Psoas muscle (tissue), 8 donors: ENCODE measurements at places on chromosomes 2 and 18. TPM values are rescaled to one million over a fixed set of nuclear protein-coding genes. Genes with fewer than 3 reads are reported as not detected.

DNA sequence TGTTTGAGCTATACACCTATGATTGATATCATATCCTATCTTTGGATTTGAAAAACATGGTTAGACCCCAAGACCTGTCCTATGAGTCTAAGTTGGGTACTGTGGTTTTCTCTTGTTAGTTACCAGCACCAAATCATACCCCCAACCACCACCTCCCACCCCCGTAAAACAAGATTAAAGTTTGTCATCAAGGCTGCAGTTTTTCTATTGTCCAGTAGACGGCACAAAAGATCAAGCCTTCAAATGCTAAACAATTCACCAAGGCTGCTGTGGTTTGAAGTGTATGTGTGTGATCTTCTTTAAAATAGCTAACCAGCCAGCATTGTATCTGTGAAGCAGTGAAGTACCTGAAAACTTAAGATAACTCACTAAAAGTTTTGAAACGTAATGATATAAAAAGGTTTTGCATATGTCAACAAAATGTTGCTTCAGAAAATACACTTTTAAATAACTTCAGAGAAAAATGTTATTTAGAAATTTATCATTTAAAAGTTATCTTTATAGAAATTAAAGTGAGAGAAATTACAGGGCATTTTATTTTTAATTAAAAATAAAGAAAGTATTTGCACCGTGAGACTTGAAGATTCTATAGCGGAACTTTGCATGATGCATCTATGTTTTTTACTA lies 5.8 kb upstream of the MEIS1 start:
- no peak for DNase-seq

DNA sequence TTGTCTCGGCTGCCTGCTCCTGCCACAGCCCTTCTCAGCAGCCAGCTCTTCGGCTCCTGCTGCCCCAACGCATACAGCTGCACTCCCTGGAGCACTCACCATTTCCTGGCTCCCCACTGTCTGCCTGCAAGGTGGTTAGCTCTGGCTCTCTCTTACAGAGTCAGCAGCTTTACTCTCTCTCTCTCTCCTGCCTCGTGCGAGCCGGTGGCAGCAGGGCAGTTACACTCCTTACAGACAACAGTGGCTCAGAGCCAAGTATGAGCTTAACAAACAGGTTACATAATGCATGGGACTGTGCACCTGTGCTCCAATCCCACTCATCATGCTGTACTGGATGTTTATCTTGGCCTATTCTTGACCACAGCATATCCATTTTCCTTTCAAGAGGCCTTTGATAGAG lies 47.4 kb upstream of the DNAJC10 start:
- no peak for DNase-seq

DNA sequence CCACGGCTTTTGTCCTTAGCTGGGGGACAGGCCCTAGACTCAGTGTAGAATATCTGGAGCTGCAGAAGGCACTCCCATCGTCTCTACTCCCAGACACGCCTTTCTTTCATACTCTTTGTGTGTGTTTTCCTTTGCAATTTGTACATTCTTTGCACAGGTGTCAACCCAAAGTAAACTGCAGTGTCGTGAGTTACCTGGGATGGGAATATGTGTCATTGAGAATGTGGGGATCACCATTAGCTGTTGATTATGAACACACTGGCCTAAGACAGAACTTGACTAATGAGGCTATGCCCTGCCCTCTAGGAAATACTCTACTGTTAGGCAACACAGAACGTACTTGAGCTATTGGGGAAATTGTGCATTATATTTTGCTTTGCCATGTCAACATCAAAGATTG lies 233.3 kb downstream of the SETBP1 start:
- no peak for DNase-seq

DNA sequence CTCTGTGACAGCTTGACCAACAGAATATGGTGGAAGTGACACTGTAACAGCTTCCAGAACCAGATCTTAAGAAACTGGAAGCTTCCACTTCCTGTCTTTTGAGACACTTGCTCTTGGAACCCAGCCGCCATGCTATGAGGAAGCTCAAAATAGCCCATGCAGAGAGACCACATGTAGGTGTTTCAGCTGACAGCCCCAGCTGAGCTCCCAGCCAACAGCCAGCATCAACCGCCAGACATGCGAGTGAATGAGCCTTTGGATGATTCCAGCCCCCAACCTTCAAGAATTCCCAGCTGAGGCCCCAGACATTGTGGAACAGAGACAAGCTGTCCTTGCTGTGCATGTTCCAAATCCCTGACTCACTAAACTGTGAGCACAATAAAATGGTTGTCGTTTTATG lies 27.9 kb downstream of the ACVR1 start:
- no peak for DNase-seq

- peak; percentile 57 for DNase-seq
Measured at GRCh38 chr2:74864728-74865722, 31.1 kb downstream of the HK2 start.

- no peak for DNase-seq
Measured at GRCh38 chr2:229725716-229726574, 11.6 kb upstream of the DNER start.

- no peak for DNase-seq
Measured at GRCh38 chr2:110871637-110872036, 139.3 kb downstream of the ACOXL start.

- DNase-seq: no peak
Measured at GRCh38 chr2:239715202-239715601, 309.9 kb downstream of the NDUFA10 start.

DNA sequence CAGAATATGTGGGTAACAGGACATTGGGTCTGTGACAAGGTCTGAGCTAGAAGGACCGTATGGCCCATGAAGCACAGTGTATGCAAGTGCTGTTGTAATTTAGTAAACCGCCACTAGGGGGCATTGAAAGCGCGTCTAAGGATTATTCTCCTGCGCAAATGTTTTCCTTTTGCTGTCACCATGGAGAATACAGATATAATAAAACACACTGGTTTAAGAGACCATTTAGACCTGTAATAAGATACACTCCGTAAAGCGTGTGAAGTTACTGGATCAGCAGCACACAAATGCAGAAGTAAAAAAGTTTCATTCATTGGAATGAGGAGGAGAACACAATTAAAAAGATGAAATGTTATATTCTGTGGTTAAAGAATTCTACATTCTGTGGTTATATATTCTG lies 272.4 kb downstream of the AGAP1 start:
- no peak for DNase-seq

DNA sequence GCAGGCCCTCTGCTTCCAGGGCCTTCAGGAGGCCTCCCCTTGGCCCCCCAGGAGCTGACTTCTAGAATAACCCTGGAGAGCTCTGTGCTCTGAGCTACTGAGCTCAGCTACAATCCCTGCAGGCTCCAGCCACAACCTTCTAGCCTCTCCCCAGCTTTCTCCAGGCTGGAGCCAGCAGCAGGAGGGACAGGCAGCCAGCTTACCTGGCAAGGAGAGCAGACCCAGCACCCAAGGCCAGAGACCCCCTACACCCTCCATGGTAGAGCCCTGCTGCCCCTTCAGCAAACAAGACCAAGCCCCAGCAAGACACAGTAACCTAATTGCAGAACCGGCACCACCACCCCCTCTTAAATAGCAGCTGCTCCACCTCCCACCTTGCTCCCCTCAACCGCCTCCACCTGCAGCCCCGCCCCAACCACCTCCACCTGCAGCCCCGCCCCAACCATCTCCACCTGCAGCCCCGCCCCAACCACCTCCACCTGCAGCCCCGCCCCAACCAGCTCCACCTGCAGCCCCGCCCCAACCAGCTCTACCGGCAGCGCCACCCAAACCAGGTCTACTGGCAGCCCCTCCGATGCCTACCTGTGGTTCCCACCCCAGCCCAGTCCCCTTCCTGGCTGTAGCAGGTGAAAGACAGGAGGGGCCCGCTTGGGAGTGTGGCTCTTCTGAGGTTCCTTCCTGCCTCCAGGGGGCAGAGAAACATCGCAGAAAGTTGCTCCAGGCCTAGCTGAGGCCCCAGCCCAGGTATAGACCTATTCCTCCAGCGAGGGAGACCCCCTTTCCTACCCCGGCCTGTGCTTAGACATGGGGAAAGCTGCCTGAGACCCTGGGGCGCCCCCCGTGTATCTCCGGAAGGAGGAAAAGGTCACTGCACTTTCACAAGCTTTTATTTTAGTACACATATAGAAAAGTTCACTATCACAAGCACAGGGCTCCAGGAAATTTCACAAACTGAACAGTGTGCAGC lies at the start of gene ASTL:
Gene ASTL (minus strand): TSS at position 324 of the 967 bp plus-strand sequence. CDS start 66 bp downstream, at position 258.
- DNase-seq: no peak

- no peak for DNase-seq
Measured at GRCh38 chr2:178244777-178245176, 50.5 kb downstream of the OSBPL6 start.

DNA sequence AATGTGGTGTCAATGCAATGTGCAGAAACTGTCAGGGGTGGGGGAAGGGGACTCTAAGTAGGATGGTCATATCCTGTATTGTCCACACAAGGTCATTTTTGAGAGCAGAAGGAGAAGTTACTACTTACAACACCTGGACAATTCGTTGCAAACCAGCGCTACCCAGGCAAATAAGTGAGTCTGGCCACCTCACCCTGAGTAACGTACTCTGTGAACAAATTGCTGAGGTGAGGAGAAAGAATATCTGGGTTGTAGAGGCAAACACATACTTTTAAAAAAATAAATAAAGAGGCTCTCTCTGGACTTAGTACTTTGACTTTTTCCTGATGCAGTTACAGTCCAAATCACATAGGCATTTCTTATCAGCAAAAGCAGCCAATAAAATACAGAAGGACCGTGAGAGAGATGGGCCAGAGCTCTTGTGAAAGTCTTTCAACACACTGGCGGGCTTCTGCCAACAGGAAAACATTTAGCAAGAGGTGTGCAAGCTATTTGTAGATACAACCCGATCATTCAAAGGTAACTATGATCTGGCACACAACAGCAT lies 268.2 kb upstream of the ID2 start:
- DNase-seq: no peak

GRCh38 chr2:128414351-128414750 lies 95.7 kb upstream of the HS6ST1 start:
- peak; percentile 2 for DNase-seq

- DNase-seq: no peak
Measured at GRCh38 chr2:138630164-138630563, 128.6 kb downstream of the SPOPL start.

- DNase-seq: no peak
Measured at GRCh38 chr2:225466891-225467604, 67.5 kb downstream of the NYAP2 start.

DNA sequence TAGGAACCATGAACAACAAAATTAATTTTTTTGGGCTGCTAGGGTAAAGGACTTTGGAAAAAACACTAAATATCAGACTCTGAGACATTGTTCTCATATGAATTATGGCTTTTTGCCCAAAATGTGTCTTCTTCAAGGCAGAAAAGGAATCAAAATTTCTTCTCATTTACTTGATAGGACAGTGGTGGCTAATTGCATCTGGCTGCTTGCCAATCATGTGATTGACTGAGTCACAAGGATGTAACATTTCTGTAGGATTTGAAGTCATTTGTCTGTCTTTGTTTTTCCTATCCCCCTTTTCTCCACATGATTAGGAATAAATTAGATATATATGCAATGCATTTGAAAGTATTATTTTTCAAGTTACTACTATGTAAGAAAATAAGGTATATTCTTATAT lies 130.2 kb downstream of the SLC4A10 start:
- DNase-seq: no peak

DNA sequence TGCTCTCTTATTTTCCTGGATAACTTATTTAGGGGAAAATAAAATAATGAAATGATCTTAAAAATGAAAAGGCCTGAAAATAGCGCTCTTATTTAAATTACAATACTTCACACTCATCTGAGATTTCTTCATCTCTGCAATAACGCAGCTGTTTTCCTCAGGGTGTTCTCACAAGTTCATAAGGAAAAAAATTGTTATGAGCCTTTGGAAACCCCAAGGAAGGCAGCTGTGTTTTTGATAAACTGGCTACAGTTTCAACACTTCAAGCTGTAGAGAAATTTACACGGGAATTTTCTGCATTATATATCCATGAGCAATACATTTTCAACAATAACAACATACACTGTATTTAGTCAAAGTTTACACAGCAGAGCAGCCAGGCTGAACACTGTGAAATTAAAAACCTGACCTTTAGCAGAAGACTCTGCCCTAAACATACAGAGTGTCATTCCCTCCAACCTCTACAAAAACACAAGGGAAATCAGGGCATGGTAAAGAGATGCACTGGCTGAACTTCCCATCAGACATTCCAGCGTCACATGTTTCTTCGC lies 959.6 kb downstream of the SLC4A3 start:
- no peak for DNase-seq

DNA sequence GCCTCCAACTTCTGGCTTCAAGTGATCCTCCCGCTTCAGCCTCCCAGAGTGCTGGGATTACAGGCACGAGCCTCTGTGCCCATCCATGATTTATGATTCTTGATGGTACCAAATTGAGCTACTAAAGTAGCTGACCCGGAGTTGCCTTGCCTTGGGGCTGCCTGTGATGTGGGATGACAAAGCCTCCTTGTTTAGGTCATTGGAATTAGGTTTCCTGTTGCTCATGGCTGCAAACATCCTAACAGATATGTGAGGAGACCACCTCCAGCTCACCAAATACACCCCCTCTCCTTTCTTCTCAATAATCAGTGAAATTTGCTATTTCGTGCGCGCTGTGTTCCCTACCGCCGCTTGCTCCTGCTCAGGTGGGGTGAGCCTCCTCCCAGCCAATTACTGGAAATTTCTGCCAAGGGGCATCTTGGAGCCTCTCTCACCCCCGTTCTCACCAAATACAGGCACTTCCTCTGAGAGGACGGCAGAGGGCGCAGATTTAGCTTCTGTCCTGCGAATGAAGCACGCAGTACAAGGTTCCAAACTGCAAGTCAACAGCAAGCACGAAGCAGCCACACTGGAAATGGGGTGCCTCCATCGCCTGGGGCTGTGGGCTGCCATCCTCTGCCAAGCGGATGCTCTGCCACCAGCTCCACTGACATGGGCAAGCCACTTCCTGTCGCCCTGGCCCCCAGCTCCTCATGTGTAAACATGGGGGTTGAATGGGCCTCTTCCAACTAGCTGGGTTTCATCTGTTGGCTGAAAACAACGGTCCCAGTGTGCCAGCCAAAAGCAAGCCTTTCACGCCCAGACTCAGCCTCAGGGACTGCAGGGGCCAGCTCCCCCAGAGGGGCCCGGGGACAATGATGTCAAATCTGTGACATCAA lies 71.7 kb downstream of the NCAPH start:
- DNase-seq: peak; percentile 42

GRCh38 chr2:173229086-173229485 lies 125.6 kb upstream of the CDCA7 start:
- no peak for DNase-seq

- peak; percentile 49 for DNase-seq
Measured at GRCh38 chr2:118845005-118845521, 2.4 kb downstream of the EN1 start.

GRCh38 chr18:6352275-6352674 lies 62.4 kb downstream of the L3MBTL4 start:
- no peak for DNase-seq

The ST6GAL2 gene
- not detected for polyA plus RNA-seq

The DPY30 gene
- polyA plus RNA-seq: 76.9 TPM

The KCNG2 gene
- 0.29 TPM for polyA plus RNA-seq

The TFCP2L1 gene
- 0.53 TPM for polyA plus RNA-seq

The VWA3B gene
- 0.20 TPM for polyA plus RNA-seq

The FLACC1 gene
- 3.8 TPM for polyA plus RNA-seq

The PJVK gene
- polyA plus RNA-seq: 0.34 TPM

The DSEL gene
- polyA plus RNA-seq: 0.82 TPM

The ALPP gene
- polyA plus RNA-seq: not detected

The FAP gene
- 1.3 TPM for polyA plus RNA-seq

The OSBPL1A gene
- 65.8 TPM for polyA plus RNA-seq

The RAB6C gene
- polyA plus RNA-seq: 0.04 TPM
